Glutamatergic neuron (in vitro differentiated cells): ENCODE measurements at places on chromosomes 12 and 14.

DNA sequence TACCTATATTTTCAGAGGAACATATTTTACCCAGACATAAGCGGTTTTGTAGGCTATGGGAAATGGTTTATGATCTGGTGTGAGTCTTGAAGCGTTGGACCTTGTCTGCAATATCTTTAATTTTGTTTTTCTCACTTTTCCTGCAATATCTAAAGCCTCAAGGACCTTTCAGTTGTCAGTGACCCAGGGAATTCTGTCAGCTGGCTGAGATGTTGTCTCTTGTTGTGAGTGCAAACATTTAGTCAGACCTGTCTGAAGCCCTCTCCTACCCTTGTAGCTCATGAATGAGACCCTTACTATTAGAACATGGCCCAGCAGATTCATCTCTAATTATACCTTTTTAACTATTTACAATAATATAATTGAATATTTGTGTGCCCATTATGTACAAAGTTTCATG, 53.6 kb downstream of the SPATA7 start:
- DNase-seq: no peak

GRCh38 chr12:115799610-115800009, 477.9 kb downstream of the MED13L start:
- DNase-seq: no peak

- no peak for DNase-seq
Measured at GRCh38 chr14:55317542-55318306, 46.5 kb downstream of the FBXO34 start.

GRCh38 chr14:88029500-88029899, 24.6 kb downstream of the GPR65 start:
- DNase-seq: no peak

- no peak for DNase-seq
Measured at GRCh38 chr14:79734151-79734550, 477.2 kb downstream of the DIO2 start.

GRCh38 chr12:57016348-57016747, at the start of gene TAC3:
TAC3 (minus strand) TSS chr12:57016529; CDS start chr12:57015797, 732 bp downstream.
- DNase-seq: no peak

GRCh38 chr12:65923228-65923627, 98.9 kb downstream of the HMGA2 start:
- no peak for DNase-seq

GRCh38 chr12:128402486-128403243, 135.7 kb downstream of the TMEM132C start:
- no peak for DNase-seq

- no peak for DNase-seq
Measured at GRCh38 chr12:54001283-54002187, 1.6 kb downstream of the HOXC9 start.
